SW 1271 (cell line): ENCODE measurements at places on chromosomes 5 and 9.

DNA sequence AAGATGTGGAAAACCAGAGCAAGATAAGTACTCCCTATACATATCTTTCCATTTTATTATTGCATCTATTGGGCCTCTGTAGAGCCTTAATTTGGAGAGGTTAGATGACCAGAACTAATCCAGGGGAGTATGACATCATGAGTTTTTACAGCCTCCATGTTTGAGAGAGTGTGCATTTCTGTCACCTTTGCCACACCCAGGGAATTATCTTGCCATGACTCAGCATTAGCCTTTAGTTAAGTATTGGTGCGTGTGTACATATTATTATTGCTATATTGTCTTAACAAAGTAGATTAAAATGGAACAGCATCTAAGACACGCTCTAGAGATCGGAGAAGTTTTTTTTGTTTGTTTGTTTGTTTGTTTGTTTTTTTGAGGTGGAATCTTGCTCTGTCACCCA lies 27.6 kb downstream of the DIMT1 start:
- DNase-seq: no peak

GRCh38 chr5:166499447-166500240 lies 1791.8 kb upstream of the WWC1 start:
- no peak for DNase-seq

GRCh38 chr5:158569534-158569933 lies 530.2 kb downstream of the EBF1 start:
- no peak for DNase-seq

DNA sequence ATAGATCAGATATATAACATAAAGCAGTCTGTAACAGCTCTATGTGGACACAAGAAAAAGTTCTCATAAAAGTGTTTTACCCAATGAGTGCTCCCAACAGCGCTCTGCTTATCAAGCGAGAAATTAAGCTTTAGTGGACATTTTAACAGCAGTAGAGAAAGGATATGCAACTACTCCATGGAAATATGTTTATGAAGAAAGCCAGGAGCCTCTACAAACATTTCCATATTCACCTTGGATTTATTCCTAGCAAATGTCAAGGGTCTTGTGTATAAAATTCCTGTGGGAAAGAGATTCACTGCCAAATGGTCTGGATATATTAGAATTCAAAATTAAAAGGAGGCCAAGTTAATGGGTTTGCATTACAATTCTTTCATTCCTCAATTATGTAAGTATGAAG lies 66.5 kb downstream of the DTWD2 start:
- no peak for DNase-seq

DNA sequence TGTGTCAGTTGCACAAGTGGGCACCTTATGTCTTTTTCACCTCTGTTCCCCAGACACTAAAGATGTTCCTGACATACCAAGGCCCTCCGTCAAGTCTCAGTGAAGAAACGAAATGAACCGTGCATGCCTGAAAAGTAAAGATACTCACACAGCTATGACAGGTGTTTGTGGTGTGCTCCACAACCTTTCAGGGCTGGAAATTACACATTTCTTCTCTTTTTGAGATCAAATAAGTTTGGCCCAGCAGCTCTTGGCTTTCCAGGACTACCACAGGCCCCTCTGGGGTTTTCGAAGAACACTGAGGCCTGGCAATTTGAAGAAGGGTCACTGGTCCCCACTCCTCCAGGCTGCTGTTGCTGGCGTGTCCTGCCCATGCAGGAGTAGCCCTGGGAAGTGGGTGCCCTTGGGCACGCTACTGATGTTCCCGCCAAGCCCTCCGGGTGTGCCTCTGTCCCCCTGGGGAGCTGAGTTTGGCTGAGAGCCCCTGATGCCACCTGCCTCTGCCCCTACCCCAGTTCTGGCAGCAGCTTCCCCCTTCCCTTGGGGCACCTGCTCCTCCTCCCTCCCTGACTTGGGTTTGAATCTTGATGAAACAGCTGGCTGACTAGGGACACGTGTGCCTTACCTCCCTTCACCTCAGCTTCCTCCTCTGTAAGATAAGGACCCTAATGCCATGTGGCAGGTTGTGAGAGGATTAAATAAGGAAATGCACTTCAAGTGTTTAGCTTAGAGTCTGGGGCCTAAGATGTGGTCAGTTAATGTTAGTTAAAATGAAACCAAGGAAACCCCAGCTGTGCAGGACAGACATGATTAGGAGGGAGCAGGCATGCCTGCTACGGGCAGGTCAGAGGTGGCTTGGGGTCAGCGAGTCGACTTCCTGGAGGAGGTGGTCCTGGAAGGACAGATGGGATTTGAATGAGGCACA lies 49.1 kb upstream of the GADD45G start:
- no peak for DNase-seq

DNA sequence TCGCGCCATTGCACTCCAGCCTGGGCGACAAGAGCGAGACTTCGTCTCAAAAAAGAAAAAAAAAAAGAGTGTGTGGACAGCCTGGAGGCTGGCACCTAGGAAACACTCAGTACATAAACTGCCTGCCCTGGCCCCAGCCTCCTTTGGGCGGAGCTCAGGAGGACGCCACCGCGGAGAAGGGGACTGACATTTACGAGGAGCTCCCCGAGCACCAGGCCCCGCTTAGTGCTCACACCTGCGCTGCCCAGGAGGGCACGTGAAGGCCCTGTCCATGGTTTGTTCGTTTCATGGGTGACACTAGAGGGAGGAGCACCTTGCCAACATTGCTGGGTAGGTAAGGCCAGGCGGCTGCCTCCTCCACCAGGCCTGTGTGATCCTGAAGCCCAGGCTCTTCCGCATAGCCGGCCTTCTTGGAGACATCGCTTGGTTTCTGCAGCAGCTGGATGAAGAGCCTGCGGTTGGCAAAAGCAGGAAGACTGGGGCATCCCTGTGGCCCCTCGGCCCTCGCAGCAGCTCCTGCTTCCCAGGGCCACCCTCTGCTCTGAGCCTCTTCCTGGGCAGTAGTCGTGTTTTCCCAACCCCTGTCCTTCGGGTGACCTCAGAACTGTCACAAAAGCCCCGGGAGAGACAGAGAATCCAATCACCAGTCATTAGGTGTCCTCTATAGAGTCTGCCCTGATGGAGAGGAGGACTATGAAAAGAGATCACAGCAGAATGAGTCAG lies 26.2 kb upstream of the LAMC3 start:
- no peak for DNase-seq

- DNase-seq: no peak
Observed at GRCh38 chr9:89677702-89678395, 73.0 kb downstream of the GADD45G start.

DNA sequence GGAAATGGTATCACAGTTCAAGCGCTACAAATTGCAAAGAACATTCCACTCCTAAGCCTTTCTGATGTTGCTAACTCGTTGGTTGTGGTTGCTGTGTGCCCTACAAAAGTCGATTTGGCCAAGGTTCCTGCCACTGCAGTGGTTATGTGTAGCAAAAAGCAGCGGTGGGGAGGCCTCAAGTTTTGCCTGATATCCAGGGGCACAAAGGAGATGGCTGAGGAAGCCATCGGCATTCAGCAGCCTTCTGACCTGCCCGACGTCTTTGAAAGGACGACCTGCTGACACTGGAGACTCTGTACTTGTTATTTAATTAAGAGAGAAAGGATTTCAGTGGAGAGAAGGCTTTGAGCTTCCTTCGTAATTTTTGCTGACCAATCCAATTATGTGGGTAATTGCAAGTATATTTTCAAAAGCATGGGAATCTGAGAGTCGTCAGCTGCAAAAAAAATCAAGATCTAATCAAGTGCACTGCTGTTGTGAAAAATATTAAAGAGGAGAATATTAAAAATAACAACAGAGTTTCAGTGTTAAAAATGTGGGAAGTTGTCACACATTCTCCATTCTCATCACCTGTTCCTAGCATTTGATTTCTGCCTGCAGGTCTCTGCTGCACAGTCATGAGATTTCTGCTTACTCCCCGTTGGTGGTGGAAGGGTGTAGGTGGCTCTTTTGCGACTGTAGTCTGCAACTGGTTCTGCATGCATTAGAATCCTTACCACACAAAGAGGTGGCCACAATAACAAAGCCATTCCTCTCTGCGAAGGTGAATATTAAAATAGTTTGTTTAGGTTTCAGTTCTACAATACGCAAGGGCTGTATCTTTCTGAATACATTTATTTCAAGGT lies 319.2 kb downstream of the IRX2 start:
- DNase-seq: no peak

DNA sequence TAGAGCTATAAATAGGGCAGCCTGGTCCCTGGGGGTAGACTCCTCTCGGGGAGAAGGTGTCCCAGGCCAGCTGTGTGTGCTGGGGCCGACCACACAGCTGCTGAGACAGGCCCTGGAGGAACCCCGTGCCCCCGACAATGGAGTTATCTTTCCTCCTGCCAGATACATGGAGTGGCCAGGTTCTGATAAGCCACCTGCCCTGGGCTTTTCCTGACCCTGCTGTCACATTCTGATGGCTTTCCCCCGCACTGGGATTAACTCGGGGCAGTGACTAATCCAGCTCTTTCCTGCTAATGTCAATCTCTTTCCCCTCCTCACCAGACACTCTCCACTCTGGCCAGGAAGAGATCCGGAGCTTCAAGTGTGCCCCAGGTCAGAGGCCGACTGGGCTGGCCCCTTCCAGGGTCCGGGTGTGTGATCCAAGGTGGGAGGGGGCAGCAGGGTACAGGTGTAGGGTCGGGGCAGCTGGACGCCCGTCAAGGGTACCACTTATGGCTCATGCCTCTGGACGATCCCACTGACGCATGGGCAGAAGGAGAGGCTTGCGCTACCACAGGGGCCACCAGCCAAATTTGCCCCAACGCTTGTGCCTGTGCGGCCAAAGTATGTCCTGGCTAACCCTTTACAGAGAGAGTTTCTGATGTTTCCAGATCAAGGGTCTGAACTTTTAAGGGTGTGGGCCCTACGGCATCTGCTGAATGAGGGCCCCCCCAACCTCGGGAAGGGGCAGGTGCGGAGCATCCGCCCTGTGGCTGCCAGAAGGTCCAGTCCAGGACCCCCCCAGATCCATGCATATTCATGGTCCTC lies 20.6 kb upstream of the COL5A1 start:
- DNase-seq: no peak

DNA sequence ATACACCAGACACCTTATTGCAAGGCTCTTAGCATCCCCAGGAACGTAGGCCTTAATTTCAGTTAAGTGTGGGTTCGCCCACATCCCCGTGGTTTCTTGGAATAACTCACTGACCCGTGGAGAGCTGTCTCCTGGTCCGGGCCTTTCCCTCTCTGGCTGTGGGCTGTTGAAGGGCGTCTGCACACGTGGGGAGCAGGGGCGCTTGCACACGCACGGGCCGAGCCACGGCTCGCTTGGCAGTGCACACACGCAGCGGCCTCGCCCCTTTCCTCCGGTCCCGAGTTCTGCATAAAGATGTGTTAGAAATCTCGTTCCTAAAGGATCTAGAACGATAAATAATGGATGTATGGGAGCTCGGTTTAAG lies 141.9 kb downstream of the PBX3 start:
- DNase-seq: no peak

GRCh38 chr5:157961896-157962590 lies 103.1 kb upstream of the CLINT1 start:
- no peak for DNase-seq

DNA sequence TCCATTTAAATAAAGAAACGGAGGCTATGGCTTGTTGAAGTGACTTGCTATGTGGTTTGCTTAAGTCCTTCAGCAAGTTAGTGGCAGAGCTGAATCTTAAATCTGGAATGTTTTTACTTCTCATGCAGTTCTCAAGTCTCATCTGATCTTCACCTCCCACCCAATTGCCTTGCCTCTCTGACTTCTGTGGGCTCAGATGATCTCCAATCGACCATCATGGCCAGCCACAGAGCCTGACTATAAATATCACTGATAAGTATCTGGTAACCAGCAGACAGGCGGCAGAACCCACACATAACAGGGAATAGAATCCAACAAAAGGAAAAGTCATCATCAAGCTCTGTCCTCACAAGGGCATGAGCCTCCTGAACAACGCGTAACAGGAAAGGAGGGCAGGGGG lies 149.9 kb downstream of the FAM114A2 start:
- DNase-seq: no peak

- DNase-seq: peak; percentile 68
Observed at GRCh38 chr5:91499943-91500531, 116.9 kb upstream of the ARRDC3 start.

DNA sequence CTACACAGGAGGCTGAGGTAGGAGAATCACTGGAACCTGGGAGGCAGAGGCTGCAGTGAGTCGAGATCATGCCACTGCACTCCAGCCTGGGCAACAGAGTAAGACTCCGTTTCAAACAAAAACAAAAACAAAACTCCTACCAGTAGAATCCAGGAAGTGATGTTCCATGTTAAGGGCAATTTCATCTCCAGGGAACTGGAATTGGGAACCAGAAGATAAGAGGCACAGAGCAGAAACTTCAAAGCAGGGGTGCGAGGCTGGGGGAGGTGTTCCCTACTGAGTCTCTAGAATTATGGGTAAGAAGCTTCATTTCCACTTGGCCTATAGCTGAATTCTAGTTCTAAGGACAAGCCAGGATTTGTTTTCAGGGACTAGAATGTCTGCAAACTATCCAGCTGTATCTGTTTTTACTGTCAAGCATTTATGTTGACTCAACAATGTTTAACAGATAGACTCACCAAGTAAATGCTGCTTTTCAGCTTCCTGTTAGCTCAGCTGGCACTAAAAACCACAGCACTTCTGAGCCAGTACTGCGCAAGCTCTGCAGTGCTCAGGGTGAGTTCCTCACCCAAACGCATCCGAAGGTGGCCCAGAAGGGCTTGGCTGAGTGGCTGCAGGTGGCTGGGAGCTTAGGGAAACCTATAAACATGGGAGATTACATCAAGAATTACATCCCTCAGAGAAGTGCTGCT lies 320.1 kb downstream of the MTRR start:
- DNase-seq: no peak

GRCh38 chr5:137957948-137958347 lies 68.7 kb downstream of the PKD2L2 start:
- DNase-seq: no peak

DNA sequence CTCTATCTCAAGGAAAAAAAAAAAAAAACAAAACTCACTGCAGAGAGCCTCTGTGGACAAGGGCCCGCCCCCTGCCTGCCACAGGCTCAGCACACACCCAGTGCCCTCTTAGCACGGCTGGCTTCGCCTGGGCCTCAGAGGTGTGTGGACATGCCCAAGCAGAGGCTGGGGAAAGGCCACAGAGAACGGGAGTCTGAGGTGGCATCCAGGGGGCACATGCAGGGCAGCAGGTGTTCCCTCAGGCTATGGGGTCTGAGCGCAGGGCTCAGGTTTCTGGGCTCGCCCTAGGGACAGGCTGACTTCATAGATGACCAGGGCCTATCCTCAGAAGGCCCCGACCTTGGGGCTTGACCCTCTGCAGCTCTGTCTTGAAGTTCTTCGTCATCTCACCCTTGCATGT lies 138.7 kb downstream of the ZNF354C start:
- no peak for DNase-seq

DNA sequence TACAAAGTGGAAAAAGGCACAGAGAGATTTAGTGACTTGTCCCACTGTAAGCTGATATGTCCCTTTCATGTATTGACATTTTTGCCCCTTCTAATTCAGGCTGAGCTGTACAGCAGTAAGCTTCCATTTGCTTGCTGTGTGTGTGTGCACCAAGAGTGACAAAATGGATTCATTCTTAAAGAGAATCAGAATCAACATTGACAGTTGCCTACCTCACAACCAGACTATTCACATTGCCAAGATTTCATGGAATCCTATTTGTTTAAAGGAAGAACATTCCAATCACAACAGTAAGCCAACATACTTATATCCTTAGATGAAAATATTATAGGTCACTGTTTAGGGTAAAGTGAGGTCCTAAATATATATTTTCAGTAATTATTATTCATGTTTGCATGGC lies 102.6 kb downstream of the TMEM232 start:
- peak; percentile 4 for DNase-seq

- no peak for DNase-seq
Observed at GRCh38 chr5:60333005-60333571, 366.9 kb downstream of the DEPDC1B start.

GRCh38 chr9:37215381-37215780 lies 95.0 kb downstream of the ZCCHC7 start:
- no peak for DNase-seq

GRCh38 chr9:1207686-1208085 lies 157.5 kb downstream of the DMRT2 start:
- no peak for DNase-seq
